ENCODE measurements at places on chromosomes 16 and 17.

GRCh38 chr17:48055531-48056245, 7.5 kb downstream of the NFE2L1 start:
- DNase-seq: peak; percentile 62

GRCh38 chr16:88651276-88651988, 579 bp upstream of the CYBA start:
- DNase-seq: no peak

- DNase-seq: peak; percentile 97
Observed at GRCh38 chr16:84603140-84603816, 14.6 kb downstream of the COTL1 start.

DNA sequence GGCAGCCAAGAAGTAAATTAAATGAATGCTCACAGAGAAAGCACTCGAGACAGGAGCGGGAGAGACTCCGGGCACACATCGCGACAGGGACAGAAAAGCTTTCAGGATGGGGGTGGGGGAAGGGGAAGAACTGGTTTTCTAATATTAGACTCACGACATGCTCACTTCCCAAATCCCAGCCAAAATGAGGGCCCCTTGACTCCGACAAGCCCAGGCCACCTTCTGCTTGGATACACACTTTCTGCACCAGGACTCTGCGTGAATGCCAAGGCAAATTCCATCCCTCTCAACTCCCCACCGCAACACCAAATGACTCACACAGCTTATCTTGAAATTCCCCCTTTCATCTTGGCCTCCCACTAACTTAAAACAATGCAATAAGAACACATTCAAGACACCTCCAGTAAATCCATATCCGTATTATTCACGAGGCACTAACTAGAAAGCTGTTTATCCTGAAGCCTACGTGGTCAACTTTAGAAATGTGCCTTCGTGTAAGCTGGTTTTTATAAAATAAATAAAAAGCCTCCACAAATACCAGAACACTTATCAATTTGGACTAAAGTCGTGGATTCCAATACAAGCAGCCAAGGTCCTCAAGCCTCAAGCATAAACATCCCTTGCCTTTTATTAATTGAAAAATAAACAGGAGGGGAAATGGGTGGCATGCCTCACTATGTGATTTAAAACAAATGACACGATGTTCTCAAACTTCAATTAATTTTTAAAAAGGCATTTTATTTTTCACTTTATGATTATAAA, 46.1 kb downstream of the NXN start:
- peak; percentile 54 for DNase-seq

- no peak for DNase-seq
Observed at GRCh38 chr17:39870776-39871175, 2.8 kb downstream of the ZPBP2 start.

- DNase-seq: no peak
Observed at GRCh38 chr16:11219178-11219577, 36.8 kb downstream of the SOCS1 start.

DNA sequence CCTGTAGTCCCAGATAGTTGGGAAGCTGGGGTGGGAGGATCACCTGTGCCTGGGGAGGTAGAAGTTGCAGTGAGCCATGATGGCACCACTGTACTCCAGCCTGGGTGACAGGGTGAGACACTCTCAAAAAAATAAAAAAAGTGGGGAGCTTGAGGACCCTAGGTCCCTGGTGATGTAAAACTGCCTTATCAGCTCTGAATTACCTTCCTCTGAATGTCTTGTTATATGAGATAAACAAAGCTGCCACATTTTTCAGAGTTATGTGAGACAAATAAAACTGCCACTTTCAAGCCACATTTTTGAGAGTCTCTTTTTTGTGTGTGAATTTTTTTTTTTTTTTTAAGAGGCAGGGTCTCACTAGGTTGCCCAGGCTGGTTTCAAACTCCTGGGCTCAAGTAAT, 32.0 kb upstream of the B4GALNT2 start:
- no peak for DNase-seq

GRCh38 chr17:19390951-19391350, 4.0 kb upstream of the MFAP4 start:
- DNase-seq: no peak

DNA sequence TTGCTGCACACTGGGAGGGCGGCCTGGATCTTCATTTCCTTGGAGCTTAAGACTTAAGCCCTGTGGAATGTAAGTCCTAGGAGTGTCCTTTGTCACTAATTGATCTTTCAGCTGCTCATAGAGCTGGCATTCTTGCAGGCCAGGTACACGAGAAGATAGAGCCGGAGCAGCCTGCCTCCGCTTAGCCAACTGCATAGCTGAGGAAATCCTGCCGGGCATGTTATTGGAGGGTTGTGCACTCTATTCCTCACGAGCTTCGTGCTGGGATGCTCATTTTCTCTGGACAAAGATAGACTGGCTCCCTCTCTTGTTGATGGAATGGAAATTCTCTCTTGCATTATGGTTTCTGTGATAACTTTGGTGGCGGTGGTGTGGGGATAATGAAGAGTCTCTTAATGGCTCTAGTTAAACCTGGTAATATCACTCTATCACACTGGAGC, 76.9 kb downstream of the RPA1 start:
- no peak for DNase-seq

DNA sequence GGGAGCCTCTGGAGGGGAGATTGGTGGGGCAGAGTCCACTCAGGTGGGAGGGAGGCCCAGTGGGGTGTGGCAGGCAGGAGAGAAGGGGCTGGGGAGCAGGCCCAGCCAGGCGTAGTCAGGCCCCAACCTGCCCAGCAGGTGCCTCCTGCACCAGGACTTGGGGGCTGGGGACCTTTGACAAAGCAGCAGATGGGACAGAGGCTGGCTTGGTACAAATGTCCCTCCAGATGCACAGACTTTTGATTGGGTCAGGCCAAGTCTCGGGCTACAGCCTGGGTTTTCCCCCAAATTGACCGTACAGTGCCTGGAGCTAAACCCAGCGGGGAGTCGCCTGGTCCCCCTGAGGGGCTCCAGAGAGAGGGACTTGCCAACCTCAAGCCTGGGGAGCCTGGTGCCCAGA, 411 bp downstream of the GGT6 start:
- no peak for DNase-seq

DNA sequence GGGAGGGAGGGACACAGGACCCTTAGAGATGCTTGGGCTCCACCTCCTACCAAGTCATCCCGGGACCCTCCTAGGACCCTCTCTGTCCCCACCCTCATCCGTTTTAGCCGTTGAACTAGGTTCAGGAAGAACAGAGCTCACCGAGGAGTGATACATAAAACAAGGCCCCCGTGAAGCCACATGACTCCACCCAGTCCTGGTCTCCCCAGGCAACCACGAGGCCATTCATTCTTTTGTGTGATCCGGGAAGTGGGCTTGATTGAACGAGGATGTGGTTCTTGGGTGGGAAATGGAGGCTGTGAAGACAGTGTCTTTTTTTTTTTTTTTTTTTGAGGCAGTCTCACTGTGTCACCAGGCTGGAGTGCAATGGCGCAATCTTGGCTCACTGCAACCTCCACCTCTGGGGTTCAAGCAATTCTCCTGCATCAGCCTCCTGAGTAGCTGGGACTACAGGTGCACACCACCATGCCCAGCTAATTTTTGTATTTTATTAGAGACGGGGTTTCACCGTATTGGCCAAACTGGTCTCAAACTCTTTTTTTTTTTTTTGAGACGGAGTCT, 14.8 kb downstream of the TRARG1 start:
- DNase-seq: no peak

DNA sequence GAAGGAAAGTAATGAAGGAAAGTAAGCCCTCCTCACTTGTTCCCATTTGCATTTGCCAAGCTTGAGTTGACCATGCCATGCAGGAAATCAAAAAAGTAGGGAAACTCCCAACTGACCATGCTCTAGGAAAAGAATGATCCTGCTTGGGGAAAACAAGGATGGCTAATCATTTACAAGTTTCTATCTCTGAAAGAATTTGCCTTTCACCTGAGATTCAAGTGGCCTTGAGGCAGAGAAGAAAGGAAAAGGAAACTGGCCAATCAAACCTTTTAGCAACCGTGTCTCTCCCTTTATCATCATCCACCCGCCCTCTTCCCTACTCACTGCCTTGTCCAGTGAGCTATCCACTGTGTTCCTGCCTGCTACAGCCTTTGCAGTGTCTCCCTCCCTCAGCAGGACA, 757.2 kb upstream of the SOX9 start:
- no peak for DNase-seq

DNA sequence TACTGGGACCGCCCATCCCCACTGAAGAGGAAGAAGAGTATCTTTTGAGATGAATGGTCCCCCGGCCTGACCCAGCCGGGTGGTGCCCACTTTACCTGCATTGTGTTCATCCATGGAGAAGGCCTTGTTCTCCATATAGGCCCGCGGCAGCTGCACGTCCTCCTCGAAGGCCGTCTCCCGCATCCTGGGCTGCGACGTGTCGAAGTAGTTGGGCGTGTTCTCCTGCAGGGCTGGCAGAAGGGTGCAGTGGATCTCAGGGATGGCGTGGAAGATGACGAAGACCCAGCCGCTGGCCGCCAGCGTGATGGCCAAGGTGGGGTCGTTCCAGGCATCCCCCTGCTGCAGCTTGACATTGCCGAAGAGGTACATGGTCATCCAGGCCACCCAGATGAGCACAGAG, 12.9 kb downstream of the GPRC5B start:
- DNase-seq: no peak

DNA sequence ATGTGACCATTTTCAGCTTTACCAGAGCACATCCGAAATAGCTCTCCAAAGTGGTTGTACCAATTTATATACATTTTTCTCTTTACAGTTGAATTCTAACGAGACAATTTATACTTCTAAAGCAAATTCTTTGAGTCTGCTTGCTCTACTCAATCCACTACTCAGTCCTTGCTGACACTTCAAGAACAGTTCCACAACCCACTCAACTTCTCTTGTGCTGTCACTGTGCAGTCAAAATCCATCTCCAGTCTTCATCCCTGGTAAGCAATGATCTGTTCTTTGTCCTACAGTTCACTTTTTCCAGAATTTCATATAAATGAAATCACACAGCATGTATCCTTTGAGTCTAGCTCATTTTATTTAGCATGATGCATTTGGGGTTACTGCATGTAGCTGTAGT, 30.6 kb downstream of the NETO2 start:
- DNase-seq: no peak

Measured in GM04504 (cell line).